ENCODE measurements at places on chromosomes 3 and 15.

GRCh38 chr15:65818927-65819562, 27.0 kb upstream of the DENND4A start:
- DNase-seq, result no peak

DNA sequence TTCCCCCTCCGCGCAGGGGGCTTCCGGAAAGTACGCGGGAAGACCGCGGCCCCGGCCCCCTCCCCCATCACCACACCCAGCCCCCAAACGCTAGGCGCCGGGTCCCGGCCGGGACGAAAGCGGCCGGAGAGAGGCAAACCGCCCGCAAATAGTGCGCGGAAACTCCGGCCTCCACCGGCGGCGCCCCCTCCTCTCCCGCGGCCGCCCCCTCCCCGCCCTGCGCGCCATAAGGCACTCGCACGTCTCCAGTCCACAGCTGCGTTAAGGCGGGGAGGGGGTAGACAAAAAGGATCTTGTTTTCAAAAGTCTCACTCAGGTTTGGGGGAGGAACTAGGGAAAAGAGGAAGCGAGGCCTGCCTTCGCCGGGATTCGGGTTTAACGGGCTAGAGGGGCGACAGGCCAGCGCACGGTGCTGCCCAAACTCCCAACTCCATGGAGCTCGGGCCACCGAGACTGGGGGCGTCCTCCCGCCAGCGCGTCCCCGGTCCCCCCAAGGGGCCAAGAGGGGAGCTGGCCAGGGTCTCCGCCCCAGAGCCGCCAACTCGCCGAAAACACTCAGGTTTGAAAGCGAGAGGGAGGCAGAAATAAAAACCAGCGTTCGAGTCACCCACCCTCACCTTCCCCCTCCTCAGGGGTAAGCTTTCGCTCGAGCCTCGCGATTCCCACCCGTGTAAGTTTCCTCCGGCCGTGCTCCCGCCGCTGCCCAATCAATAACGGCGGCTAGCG, 1.8 kb downstream of the ANP32A start:
- DNase-seq, result peak; percentile 51

GRCh38 chr15:29621616-29622015, 200.7 kb downstream of the TJP1 start:
- no peak for DNase-seq

DNA sequence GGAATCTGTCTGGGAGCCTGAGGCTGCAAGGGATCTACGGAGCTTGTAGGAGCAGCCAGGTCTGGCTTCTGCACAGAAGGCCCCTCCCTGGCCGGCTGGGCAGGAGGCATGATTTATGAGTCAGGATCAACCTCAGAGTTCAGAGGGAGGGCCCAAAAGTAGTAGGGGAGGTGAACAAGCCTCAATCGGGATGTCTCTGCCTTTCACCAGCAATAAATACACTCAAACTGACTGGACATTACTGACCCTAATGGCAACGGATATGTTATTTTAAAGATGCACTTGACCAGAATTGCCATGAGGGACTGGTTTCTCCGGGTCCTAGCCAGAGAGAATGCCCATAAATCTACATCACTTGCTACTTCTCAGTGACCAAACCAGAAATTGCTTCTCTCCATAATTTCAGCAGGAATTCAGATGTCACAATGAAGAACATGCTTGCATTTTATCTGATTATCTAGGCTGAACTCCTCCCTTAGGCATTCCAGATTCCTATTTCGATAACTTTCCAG, 109.6 kb upstream of the LMOD3 start:
- DNase-seq, result no peak

DNA sequence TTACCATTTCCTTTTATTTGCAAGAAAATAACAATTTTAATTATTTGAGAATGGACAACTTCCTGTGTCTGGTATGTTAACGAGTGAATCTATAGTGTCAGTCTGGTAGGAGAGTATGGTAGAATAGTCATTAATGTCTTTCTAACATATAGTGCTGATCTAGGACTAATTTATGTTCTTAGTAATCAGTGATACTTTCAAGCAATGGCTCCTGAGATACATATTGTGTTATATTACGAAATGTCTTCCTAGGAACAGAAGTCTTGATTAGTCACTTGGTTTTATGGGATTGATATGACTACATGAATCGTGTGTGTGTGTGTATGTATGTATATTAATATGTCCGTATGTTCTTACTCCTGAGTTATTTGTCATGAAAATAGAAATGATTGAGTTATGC, 66.6 kb upstream of the PAQR5 start:
- no peak for DNase-seq

DNA sequence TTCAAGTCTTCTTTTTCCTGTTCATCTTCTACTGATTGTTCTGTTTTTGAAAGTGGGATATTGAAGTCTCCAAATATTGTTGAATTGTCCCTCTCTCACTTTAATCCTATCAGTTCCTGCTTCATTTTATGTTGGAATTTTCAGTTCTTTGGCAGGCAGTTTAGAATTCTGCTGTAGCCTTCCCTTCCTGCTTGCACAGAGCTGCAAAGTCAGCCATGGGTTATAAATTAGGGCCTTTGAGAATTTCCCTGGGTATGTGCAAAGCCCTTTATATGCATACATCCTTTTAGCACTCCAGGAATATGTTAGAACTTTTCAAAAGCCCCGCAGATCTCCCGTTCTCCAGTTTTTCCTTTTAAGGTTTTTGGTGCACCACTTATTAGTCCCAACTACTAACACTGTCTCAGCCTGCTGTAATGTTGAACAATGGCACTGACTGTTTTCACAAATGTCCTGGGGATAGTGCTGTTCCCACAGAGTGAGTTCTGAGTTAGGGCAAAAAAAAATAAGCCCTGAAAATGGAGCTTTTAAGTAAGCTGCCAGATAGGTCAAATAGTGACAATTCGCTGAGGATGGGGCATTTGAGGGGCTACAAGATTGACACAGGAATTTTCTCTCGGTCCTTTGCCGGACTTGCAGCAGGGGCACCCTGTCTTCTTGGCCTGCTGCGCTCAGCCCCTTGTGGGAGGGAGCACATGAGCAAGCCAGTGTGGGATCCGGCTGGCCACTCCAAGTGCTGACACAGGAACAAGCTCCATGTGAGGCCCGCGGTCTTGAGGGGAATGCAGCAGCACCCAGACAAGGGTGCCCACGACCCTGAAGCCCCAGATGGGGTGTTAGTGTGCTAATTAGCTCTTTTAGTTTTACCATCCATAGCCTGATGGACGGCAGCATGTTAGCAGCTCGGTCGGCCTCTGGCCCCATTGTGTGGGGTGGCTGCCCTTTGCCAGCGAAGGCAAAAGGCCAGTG, 96.0 kb downstream of the VPS8 start:
- no peak for DNase-seq

DNA sequence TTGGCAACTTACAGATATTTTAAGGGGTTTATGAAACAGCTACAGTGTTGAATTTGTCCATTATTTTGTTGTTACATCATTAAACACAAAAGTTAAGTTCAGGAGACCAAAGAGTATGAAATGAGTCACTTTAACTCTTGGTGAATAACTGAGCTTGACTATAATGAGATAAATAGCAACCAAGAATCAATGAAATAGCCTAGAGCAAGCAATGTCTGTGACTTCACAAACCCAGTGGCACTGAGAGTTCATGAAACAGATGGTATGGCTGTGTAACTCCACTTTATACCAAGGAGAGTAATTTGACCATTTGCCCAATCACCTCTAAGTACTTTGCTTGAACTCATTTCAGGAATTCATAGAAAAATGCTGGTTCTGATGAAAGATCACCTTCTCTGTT, 169.6 kb upstream of the GADL1 start:
- DNase-seq, result no peak
